ENCODE measurements at places on chromosomes 3 and 15.

GRCh38 chr3:98014268-98014585 is 20.9 kb downstream of the GABRR3 start:
- DNase-seq = no peak

GRCh38 chr3:195739561-195740111 is 18.9 kb downstream of the MUC20 start:
- no peak for DNase-seq

GRCh38 chr3:37903320-37903719 is 41.6 kb downstream of the CTDSPL start:
- no peak for DNase-seq

DNA sequence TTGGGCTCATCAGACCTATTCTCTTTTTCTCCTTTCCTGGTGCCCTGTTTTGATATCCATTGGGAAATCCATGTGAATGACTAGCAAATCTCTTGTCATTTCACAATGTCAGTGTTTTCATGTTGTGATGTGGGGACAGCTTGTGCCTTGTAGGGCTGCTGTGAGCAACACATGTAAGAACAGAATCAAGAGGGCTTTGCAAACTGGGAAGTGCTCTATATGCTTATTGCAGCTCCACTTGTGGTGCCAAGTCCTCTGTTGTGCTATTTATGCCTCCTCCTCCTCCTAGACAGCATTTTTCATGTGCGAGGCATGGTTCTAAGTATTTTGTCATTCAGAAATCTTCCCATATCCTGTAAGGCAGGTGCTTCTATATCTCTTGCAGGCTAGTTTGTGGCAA is 56.4 kb downstream of the ZNF621 start:
- DNase-seq = no peak

DNA sequence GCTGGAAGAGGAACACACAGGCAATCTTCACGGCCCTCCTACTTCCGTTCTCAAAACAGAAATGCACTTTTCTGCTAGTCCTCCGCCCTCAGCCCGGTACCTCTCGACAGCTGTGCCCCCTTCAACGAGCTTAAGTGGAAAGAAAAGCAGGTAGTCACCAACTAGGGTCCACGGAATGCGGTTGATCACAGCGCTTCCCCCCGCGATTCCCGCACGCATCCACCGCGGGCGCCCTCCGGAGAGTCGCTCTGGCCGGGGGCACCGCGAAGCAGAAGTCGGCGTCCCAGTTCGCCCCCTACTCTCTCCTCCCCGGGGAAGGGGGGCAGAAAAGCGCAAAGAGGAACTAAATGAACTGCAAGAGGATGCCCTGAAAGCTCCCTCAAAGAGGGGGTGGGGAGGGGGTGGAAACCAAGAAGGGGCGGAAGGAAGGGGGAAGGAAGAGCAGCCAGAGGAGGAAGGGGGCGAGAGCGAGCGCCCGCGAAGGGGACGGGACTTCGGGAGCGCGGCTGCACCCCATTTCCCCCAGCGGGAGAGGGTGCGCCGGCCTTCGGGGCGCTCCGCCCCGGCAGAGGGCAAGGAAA is 738 bp downstream of the ACAP2 start:
- peak; percentile 69 for DNase-seq

DNA sequence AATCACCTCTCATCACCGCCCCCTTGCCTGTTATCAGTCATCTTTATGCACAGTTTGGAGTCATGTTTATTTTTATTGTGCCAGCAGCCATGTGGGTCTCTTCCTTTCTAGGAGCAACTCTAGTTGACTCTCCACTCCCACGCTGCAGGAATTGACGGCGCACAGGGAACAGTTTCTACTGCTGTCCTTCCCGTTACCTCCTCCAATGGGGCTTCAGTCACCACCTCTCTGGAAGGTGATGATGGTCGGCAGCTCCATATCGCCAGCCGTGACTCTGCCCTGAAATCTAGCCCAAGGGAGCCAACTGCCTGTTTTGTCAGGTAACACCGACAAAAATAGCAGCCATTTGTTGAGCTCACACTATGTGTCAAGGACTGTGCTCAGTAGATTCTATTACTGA is 35.6 kb upstream of the FAM107A start:
- no peak for DNase-seq

DNA sequence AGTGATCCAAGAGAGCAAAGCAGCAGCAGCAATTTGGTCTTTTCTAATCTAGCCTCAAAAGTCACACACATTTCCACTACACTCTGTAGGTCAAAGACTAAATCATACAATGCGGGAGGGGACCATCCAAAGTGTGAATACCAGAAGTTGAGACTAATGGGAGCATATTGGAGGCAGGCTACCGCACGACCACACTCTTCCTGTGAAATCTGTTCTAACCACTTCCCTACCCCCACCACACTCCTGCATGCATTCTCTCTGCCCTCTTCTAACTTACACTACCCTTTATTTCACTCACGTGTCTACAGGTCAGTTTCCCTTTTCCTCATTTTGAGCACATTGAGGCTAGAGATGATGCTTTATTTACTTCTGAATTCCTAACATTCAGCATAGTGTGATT is 23.7 kb upstream of the PRTG start:
- DNase-seq = no peak

- no peak for DNase-seq
Measured at GRCh38 chr15:89023311-89023961, 64.8 kb upstream of the ABHD2 start.
